ENCODE measurements at places on chromosomes 6 and 20.

GRCh38 chr6:41386594-41386993 is 51.2 kb downstream of the NCR2 start:
- DNase-seq: no peak

DNA sequence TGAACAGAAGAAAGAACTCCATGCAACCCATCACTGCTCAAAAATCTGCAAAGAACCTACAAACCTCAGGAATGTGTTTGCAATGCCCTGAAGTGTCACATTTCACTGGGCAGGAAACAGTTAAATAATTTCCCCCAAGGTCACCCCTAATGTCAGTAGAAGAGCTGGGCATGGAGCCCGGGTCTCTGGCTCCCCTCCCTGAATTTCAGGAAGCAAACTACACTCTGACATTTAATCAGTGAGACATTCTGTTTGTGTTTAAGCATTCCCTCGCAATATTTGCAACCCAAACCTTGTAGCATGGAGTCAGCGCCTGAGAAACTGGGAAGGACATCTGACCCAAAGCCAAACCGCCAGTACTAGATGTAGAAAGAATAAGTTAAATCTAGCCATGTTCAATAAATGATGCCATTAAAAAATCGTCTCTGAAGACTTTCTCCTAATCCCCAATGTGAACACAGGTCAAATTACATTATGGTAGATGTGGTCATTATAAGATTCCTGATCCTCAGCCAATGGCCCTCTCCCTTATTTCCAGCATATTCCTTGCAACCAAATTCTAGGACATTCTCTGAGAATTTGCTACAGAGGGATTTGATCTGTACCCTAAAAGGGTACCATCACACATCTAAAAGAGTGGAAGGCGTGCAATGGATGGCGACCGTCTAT is 91.2 kb upstream of the ADTRP start:
- DNase-seq: no peak

- DNase-seq: no peak
Observed at GRCh38 chr6:22444330-22444729, 125.0 kb upstream of the HDGFL1 start.

GRCh38 chr6:109527989-109528388 is 45.0 kb upstream of the ZBTB24 start:
- peak; percentile 48 for DNase-seq

DNA sequence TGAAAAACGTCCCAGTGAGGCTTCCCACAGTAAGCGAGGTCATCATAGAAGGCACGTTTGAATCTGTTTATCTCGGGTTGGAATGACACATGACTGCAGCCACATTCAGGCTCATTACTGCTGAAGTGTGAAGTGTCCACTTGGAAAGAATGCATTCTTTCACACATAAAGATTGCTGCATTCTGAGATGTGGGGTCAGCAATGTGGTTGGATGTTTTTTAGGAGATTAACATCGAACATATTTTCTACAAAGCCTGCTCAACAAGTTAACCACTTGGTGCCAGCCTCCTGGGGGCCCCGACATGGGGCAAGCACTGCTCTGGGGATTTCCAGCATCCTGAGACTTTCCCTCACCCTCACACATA is 79.9 kb downstream of the BMP6 start:
- no peak for DNase-seq

- DNase-seq: no peak
Observed at GRCh38 chr20:6671829-6672228, 95.7 kb upstream of the BMP2 start.

DNA sequence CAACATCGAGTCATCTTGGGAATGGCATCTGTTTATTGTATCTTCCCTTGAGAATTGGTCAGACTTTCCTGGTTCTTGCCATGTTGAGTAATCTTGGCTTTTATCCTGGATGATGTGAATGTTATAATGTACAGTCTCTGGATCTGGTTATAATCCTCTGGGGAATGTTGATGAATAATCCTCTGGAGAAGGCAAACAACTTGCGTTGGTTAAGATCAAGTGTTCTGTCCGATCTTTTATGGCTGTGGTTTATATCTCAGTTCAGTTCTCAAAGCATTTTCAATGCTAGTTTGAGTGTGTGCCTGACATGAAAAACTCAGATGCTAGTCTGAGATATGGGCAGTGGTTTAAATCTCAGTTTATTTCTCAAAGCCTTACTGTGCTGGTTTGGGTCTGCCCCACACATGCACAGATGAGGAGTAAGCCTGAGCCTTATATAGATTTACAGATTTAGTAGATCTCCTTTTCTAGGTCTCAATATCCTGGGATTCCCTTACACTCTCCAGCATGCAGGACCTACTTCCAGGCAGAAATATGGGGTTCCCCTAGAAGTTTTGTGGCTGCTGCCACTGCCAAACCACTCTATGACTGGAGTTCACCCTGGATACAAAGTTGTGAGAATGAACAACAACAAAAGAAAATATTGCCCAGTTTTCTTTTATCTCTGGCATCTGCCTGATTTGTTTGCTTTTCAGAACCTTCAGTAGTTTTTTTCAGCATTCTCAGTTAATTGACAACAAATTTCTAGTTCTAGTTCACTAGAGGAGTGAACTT is 191.8 kb upstream of the MAN1A1 start:
- no peak for DNase-seq

DNA sequence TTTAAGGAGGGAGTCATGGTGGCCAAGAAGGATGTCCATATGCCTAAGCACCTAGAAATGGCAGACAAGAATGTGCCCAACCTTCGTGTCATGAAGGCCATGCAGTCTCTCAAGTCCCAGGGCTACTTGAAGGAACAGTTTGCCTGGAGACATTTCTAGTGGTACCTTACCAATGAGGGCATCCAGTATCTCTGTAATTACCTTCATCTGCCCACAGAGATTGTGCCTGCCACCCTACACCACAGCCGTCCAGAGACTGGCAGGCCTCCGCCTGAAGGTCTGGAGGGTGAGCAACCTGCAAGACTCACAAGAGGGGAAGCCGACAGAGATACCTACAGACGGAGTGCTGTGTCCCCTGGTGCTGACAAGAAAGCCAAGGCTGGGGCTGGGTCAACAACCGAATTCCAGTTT is 115.0 kb downstream of the HFE start:
- peak; percentile 56 for DNase-seq

- DNase-seq: no peak
Observed at GRCh38 chr6:33719326-33719987, 8.0 kb upstream of the UQCC2 start.

DNA sequence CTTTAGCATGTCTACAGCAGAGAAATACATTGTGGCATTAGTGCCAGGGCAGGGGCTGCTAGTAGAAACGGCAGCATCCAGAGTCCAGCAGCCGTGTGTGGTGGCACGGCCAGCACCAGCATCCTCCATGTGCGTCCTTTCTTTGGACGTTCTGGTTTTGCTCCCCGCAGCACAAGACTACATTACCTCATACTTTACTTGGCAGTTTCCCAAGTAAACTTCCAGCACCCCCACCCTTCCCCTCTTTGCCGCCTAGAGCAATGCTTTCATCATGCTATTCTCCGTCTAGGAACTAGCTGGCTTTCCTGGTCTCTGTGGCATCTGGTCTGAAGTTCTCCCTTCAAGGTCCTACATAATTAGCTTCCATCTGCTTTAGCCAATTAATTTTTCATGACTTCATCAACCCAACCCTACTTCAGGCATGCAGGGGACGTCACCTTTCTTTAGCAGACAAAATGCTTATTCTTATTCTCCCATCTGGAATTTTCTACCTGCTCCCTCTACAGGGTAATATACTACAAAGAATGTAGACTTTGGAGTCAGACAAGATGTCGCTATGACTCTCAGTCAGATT is 67.6 kb downstream of the BLOC1S5 start:
- no peak for DNase-seq

Data from NAMALWA (cell line).